CD4-positive, alpha-beta T cell treated with Interleukin-6 for 4 hours (primary cell): ENCODE measurements at places on chromosomes 11 and 22.

DNA sequence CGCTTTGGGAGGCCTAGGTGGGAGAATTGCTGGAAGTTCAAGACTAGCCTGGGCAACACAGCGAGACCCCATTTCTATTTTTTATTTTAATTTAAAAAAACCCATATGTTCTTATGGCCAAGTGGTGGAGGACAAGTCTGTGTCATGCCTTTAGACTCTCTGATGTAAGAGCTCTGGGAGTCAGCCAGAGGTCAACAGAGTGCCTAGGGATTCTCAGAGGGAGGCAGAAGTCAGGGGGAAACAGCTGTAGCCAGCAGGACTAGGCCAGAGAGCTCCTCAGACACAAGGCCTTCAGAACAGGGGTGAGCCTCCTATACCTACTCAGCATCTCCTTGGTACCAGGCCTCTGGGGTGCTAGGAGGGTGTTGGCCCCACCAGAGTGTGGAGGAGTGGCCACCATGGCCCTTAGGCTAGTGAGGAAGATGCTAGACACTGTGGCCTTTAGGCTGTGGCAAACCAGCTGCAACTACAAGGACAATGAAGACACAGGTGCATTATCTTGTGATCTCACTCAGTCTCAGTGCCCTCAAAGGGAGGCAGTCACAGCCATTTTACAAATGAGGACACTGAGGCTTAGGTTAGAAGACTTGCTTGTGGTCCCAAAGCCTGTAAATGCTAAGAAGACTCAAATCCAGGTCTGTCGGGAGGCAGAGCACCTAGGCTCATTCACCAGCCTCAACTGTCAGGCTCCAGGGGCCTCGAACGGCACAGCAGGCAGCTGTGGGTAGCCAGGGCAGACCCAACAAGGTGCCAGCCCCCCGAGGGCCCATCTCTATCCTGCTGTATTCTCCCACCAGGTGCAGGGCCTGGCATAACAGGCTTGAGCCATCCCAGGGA is 5.0 kb downstream of the ZP1 start:
- no peak for DNase-seq

- DNase-seq = no peak
These were observed 215.5 kb downstream of the ARHGAP42 start for GRCh38 chr11:100902454-100903141.

DNA sequence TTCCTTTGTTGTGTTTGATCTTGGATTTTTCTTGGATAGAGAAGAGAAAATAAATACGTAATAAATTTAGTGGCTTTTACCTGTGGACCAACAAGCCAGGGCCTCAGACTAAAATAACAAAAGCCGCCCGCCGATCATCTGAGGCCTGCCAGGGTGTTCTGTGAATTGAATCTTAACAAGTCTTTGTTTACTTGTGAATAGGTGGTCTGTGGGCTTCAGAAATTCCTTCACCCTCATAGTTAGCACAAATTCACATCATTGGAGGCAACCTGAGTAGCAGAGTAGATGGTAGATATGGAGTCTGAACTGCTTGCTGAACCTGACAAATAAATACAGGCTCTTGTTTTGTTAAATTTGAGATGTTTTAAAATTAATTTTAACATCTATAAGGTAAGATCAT is 176.3 kb upstream of the MTNR1B start:
- DNase-seq = no peak

GRCh38 chr22:24051568-24051967 is 40.5 kb downstream of the CABIN1 start:
- no peak for DNase-seq

GRCh38 chr11:75013051-75013450 is 24.3 kb downstream of the NEU3 start:
- no peak for DNase-seq

DNA sequence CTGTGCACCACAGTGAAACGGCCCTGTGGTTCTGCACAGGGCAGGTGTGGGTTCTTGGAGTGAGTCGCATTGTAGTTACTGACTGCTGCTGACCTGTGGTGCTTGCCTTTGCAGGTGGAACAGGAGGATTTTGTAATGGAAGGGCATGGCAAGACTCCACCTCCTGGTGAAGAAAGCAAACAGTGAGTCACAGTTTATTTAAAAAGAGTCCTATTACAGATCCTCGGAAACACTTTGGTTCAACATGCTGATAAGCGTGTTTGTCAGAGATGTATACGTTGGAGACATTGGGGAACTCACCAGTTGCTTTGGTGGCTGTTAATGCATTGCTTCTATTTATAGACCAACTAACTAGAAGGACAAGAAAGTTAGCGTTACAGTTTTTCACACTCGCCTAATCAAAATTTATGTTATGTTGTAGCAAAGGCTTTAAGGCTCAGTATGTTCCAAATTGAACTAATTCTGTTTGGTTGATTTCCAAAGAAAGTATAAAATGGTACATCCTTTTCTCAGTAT is 21.7 kb upstream of the TNRC6B start:
- DNase-seq = peak; percentile 32

- DNase-seq = no peak
These were observed 976.3 kb upstream of the FAT3 start for GRCh38 chr11:91248199-91248807.

DNA sequence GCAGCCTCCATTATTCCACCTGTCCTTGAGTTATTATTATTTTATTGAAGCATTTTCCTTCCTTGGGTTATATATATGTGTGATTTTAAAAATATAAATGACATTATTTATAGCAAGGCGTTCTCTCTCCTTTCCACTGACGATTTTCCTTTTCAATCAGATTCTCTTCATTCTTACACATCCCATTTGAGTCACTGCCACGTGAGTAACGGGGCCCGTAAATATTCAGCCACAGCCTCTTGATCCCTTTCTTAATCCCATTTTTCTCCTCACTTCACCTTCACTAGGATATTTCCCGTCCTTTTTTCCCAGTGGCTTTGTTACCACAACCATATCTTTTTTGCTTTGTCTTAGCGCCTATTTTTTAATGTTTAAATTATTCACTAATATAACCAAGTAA is 396.2 kb downstream of the NTM start:
- no peak for DNase-seq

DNA sequence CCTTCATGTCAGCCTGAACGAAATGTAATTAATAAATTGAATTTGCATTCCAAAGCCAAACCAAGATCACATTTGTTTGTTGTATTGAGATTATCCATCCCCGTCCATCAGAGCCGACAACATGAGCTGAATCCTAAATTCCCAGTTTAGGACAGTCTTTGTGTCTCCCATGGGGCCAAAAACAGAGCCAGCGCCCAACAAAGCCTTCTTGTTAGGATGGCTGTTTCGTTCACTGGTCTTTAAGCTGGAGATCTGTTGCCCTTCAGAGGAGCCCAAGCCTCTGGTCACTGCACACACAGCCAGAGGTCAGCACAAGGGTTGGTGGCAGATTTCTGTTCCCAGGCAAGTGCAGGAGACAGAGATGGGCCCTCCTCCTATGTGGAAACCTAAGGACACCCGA is 25.8 kb downstream of the DSCAML1 start:
- no peak for DNase-seq

GRCh38 chr11:131430473-131431208 is 60.2 kb downstream of the NTM start:
- no peak for DNase-seq

GRCh38 chr11:114987186-114987760 is 308.9 kb downstream of the NXPE2 start:
- DNase-seq = no peak

GRCh38 chr11:70788248-70789022 is 390.1 kb downstream of the CTTN start:
- no peak for DNase-seq

DNA sequence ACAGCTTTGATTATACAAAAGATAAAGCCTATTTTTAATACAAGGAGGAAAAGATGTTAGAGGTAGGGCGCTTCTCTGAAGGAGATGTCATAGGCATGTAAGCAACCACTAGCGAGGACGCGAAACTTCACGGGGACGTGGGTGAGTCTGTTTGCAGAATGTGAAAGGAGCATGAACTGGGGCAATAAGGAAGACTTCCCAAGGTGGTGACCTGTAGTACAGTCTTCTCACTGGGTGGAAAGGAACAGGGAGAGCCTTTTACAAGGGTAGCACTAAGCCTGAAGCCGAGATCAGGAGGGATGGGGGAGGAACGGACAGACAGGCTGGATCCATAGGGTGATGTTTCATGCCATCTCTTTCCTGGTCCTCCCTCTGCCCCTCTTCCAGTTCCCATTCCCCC is 10.0 kb upstream of the MICAL2 start:
- DNase-seq = no peak

- no peak for DNase-seq
These were observed 68.5 kb upstream of the MPEG1 start for GRCh38 chr11:59281177-59281576.

DNA sequence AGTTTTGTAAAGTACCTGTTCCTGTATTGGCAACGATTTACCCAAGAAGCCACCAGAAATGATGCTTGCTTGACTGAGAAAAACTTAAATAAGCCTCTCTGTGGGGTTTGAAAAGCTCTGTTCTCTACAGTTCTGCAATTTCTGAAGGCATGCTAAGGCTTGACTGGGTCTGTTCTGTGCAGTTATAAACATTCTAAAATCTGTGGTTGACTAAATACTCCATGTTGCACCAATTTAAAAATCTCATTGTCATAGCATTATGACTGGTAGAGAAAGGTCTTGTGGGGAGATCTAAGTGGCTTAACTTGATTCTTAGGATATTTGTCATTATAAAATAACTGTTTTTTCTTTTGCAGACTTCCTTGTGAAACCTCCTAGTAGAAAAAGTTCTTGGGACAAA is 73.7 kb downstream of the MTMR3 start:
- DNase-seq = no peak

DNA sequence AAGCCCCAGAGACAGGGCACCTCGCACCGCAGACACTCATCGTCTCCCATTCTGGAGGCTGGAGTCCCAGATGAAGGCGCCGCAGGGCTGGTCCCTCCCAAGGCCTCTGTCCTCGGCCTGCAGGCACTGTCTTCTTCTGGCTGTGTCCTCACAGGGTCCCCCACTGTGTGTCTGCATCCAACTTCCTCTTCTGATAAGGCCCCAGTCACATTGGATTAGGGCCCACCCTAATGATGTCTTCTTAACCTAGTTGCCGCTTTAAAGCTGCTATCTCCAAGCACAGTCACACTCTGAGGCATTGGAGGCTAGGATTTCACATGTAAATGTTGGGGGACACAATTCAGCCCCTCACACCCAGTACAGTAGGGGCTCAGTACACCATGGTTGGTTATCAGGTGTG is 48.9 kb downstream of the DHCR7 start:
- DNase-seq = no peak

GRCh38 chr11:26121466-26121865 is 210.5 kb upstream of the ANO3 start:
- no peak for DNase-seq

- no peak for DNase-seq
These were observed 4.7 kb downstream of the HYOU1 start for GRCh38 chr11:119052163-119052814.

DNA sequence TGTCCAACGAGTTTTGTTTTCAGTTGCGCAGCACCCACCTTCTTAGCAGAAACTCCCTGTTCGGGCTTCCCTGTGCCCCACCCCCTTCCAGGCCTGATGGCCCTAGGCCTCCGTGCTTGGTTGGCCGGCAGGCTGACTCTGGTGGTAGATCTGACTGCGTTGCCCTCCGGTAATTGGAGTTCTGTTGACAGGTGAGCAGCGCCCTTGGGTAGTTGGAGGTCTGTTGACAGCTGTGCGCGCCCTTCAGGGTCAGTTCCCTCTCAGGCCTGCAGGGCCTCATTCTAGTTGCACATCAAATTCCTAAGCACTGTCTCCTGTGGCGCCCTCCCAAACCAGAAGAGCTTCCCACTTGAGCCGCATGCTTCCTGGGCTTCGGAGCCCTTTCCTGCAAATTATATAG is 776 bp downstream of the DGCR6 start:
- DNase-seq = no peak

GRCh38 chr11:985406-985805 is 51.1 kb downstream of the MUC6 start:
- no peak for DNase-seq

GRCh38 chr11:86518211-86518610 is 143.5 kb downstream of the CCDC81 start:
- DNase-seq = no peak

DNA sequence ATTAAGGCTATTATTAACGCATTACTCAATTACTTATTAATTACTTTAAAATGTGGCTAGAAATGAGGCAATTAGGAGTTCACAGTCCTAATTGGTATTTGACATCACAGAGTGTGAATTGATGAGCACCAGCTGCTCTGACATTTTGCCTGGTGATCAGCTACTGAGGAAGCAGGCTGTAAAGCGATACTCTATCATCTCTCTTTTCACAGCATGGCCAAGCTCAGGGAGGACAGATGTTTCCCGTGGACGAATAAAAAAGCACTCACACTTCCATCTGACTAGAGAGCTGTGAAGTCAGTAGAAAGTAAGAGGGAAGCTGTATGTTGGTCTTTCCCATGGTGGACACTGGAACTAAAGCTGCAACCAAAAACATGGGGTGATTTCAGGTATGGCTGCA is 29.1 kb upstream of the SYT9 start:
- DNase-seq = no peak

GRCh38 chr22:22171357-22172218 is 73.0 kb upstream of the VPREB1 start:
- no peak for DNase-seq

DNA sequence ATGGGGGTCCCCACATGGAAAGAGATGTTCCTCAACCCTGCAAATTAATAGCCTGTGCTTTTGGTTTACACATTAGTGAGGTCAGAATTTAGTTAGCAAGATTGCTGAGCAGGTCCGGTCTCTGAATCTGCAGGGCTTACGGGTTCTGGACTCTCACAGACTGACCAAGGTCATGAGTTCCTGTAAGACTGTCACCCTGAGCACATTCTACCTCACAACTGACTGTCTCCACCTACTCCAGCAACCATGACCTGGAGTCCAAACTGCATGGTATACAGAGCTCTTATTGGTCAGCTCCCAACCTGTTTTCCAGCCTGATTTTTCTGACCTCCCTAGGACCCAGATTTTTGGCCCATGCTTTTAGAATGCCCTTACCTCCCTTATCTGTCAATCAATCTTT is 28.2 kb downstream of the DKK3 start:
- no peak for DNase-seq

DNA sequence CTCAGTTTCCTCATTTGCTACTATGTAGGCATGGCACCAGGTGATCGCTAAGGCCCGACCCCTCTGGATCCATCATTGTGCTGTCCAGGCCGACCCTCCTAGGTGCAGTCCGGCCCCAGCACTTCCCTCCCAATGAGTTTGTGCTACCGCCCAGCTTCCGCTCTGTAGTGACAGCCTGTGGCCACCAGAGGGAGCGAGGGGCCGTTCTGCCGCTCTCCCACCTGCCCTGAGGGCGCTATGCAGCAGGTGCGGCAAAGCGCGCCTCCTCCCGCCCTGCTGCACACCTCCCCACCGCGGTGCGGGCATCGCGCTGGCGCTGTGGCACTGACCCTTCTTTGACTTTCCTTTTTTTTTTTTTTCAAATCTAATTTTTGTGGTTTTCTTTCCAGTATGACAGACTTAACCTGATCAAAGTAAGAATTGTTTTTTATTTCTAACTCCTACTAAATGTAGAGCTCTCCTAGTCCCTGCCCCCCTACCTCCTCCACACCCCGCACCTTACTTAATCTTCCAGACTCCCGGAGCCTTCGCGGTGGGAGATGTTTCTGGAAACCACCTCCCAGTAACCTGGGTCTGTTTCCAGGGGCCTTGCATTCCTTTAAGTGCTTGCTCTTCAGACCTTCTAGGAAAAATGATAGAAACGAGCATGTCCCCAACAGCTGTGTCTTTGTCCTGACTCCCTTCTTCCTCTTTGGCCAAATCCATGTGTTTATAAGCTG is 73.7 kb downstream of the SCN3B start:
- DNase-seq = peak; percentile 75

- no peak for DNase-seq
These were observed 44.6 kb upstream of the WNT7B start for GRCh38 chr22:46021577-46021976.
